ENCODE measurements at places on chromosomes 4 and X.

GRCh38 chrX:1106478-1107210 lies 105.8 kb downstream of the CRLF2 start:
- DNase-seq: no peak

DNA sequence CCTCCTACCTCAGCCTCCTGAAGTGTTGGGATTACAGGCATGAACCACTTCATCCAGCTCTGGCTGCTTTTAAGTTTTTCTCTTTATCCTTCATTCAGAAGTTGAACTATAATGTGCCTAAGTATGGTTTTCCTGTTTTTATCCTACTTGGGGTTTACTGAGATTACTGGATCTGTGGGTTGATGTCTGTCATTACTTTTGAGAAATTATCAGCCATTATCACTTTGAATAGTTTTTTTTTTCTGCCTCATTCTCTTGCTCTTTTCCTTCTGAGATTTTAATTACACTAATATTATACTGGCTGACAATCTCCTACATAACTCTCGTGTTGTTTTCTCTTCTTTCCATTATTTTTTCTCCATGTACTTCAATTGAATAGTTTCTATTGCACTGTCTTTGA lies 47.6 kb upstream of the MORC4 start:
- DNase-seq: no peak

DNA sequence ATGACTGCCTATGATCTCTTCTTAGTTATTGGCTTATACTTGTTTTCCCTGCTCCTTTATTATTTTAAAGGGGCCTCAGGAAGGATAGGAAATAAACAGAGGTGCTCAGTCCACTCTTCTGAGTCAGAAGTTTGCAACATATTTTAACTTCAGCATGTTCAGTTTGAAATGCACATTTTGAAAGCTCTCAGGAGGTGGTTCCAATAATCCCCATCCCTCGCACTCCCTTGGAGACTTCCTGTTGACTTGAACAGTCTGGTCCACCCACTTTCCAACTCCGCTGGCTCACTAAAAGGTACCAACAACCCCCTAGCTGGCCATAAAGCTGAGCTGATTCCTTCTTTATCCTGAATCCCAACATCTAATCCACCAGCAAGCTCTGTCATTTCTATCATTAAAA lies 78.3 kb upstream of the DUSP21 start:
- DNase-seq: no peak

GRCh38 chr4:128516301-128516969 lies 228.8 kb upstream of the PGRMC2 start:
- DNase-seq: no peak

DNA sequence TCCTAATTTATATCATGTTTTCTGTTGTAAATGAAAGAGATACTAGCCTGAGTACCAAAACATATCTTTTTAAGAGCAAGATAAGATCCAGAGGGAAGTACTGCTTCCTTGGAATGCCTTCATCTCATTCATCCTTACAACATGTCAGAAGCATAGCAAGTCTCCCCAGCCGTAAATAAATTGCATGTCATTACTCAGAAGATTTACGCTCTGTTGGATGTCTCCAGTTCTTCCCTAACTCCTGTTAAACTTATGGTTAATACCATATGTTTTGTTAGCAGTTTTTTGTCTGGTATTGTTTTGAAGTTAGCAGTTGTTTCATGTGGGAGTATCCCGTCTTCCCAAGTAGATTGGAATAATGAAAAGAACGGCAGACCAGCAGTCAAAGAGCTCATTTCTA lies 7.5 kb upstream of the GPC3 start:
- DNase-seq: no peak

- DNase-seq: no peak
Observed at GRCh38 chrX:2837961-2838360, 9.2 kb downstream of the GYG2 start.

DNA sequence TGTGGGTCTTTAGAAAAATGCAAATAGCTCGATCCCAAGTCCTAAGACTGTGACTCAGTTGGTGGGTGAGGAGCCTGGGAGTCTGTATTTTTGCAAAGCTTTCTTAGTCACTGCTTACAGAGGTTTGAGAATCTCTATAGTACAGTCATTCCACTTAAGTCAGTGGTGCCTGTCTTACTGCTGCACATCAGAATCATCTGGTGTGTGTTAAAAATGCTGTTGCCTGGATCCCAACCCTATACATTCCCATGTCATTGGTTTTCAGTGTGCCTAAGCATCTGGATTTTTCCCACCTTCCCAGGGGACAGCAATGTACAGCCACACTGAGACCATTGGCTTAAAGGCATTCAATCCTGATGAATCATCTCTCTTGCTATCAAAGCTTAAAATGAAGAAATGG lies 21.0 kb upstream of the GEMIN8 start:
- no peak for DNase-seq

DNA sequence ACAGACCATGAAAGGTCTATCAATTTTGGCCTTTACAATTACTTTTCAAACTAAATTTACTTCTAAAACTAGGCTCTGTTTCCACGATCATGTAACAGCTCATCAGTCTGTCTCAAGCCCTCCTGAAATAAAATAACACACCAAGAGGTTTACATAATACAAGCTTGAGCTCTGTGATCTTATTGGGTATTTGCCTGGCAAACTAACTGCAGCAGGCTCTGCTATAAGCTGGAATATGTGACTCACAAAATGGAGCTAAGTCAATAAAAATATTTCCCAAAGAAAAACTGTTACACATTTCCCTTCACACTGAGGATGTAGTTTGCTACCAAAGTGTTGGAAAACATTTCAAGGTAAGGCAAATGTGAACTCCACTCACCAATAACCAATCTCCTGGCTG lies 94.7 kb upstream of the GPM6B start:
- DNase-seq: no peak

DNA sequence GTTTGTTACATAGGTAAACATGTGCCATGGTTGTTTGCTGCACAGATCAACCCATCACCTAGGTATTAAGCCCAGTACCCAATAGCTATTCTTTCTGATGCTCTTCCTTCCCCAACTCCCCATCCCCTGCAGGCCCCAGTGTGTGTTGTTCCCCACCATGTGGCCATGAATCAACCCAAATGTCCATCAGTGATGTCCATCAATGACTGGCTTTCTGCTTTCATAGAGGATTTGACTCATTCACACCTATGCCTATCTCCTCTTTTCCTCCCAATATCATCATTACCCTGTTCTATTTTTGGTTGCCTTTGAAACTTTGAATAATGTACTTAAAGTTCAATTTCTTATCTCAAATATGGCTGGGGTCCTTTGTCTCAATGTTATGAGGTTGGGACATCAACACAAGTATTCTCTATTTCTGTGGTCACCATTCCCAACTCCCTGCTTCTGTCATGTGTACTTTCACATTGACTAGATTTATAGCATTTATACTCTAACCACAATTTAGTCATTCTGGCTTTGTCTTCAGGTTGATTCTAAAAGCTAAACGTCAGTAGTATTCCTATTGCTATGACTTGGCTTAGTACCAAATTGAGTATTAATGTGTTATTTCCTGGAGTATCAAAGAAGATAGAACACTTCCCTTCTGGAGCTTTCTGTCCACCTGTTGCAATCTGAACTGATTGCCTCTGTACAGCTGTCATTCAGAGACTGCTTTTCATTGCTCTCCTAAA lies 107.2 kb downstream of the TAB3 start:
- no peak for DNase-seq

GRCh38 chr4:181950372-181951127 lies 292.7 kb upstream of the TENM3 start:
- DNase-seq: no peak

DNA sequence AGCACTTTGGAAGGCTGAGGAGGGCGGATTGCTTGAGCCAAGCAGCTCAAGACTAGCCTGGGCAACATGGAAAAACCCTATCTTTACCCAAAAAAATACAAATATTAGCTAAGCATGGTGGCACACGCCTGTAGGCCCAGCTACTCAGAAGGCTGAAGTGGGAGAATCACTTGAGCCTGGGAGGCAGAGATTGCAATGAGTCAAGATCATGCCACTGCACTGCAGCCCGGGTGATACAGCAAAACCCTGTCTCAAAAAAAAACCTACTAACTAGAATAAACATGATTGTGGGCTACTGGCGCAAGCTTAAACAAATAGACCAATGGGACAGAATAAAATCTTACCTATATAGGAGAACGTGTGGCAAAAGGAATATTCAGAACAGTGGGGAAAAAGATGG lies 7.3 kb downstream of the CDKL2 start:
- no peak for DNase-seq

DNA sequence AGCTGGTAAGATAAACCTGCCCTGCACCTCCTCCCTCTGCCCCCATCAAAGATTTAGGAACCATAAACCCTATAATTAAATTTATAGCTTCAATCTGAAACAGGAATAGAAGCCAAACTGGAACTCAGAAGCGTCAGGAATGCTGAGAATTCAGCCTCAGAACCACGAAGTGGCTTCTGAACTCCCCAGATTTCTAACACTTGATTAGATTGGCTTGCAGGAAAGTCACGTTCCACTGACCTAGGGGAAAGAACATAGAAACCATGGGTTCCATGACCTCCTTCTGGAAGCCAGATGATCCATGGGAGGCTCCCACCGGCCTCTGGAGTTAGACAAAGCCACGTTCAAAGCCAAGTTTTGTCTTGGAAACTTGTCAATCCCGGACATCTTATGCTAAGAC lies 356.5 kb downstream of the MID1IP1 start:
- DNase-seq: no peak

DNA sequence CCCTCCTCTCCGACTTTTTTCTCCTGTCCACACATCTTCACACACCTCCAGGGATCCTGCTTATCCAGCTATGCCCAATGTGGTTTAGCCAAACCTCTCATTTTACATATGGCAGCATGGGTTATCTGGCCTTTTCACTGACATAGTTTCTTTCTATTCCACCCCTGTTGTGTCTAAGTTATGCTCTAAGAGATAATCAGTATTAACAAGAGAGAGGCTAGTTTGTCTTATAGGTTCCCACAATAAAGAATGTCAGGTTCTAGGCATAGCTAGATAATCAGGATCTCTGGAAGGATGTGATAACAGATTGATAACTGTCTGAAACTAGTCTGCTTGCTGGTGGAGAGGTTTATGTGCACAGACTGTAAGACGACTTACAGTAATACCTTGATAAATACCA lies 7.7 kb upstream of the GALNT7 start:
- DNase-seq: no peak

DNA sequence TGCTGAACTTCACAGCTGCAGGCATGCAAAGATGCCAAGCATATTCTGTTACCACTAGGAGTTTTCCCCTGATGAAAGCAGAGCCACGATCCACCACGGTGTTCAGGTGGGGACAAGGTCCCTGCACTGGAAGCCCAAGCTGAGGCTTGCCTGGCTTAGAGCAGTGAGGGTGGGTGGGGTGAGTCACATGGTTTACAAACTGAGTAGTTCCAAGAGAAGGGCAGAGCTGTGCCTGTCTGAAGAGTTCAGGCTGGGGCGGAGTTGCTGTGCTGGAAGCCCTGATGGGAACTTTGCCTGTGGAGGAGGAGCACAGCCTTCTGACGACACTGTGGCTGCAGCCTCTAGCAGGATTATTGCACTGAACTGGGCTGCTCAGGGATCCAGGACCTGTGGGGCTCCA lies 45.5 kb downstream of the FAM9B start:
- no peak for DNase-seq

- no peak for DNase-seq
Observed at GRCh38 chr4:82493721-82494425, 63.5 kb downstream of the ENOPH1 start.

DNA sequence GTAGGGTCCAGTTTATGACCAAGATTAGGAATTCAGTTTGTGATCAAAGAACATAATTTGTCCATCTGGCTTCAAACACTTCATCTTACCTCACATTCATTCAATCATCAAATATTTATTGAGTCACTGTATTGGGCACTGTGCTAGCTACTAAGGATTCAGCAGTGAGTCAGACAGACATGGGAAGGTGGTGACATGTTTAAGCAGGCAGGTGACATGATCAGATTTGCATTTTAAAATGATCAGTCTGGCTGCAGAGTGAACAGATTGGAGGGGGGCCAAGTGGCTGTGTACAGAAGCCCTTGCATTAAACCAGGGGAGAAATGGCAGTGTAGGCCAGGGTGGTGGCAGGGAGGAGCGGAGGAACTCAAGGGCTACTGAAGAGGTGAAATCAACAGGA lies 25.1 kb upstream of the APLN start:
- DNase-seq: no peak

GRCh38 chr4:113758372-113758771 lies 3.2 kb downstream of the CAMK2D start:
- no peak for DNase-seq

DNA sequence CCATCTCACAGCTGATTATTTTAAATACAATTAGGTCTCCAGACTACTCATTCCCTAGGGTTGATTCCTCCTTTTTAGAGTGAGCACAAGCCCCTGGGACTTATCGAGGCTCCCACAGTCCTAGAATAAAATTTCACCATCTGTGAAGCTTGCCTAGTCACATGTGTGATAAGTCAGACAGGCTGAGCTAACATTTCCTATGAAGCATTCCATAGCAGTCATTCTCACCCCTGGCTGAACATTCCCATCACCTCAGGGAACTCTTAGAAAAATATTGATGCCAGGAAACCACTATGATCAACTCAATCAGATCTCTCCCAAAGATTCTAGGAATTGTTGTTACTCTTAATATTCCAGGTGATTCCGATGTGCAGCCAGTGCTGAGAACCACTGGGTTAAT lies 37.7 kb downstream of the ARHGEF9 start:
- DNase-seq: no peak

- no peak for DNase-seq
Observed at GRCh38 chrX:65921363-65921762, 118.5 kb downstream of the VSIG4 start.

DNA sequence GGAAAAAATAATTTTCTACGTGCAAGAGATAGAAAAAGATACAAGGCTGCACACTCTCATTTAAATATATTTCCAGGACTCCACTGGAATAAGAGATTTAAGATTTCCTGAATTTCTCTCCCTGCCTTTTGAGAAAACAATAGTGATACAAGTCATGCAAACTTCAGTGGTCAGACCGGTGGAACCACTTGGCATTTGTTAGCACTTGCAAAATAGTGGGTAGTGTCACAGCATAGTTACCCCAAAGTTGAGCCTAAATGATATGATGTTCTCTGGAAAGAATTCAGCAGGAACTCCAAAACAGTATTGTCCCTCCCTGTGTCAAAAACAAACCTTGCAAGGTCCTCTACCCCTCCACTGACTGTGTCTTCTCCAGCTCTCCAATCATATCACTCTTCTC lies 102.3 kb downstream of the ANKRD50 start:
- no peak for DNase-seq

DNA sequence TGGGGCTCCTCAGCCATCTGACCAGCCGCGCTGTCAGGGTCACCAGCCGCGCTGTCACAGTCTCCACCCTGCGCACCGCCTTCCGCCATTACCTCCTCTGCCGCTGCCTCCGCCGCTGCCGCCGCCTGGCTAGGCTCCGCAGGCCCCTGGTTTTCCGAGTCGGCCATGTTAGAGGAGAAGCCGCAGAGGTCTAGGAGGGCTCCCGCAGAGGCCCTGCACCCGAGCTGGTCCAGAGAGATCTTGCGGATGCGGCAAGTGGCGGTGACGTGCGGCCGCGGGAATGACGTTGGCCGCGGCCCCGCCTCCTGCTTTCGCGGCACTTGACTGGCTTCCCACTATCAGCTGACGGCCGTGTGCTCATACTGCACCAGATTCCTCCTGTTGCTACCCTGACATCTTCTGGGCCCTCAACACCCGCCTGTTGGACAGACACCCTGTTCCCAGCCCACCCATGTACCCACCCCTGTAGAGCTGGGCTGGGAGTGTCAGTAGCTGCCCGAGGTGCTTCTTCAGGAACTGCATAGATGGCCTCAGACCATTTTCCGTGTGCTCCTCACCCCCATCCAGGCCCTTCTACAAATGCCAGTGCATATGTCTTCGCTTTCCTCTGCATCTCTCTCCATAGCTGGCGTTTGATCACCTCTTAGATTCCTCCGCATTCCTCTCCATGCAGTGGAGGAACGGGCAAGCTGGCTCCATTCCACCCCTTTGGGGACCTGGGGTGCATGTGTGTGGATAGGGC lies at the start of gene NAP1L5:
Gene NAP1L5 (minus strand): TSS at position 242 of the 742 bp plus-strand sequence. CDS start 75 bp downstream, at position 167.
- no peak for DNase-seq

All from esophagus squamous epithelium (tissue), 5 donors.